ENCODE measurements at places on chromosomes 2 and 18.

DNA sequence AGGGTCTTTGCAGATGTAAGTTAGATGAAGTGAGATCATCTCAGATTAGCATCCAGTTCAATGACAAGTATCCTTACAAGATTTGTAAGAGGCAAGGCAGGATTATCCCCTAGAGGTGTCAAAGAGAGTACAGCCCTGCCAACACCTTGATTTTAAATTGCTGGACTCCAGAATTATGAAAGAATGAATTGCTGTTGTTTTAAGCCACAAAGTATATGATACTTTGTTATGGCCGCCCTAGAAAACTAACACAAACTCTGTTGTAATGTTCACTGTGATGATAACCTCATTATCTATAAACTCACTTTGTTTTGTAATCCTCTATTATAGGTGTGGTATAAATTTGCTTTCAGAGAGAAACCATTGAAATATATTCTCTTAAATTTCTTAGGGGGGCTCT is 249.0 kb upstream of the SPOPL start:
- DNase-seq = no peak

DNA sequence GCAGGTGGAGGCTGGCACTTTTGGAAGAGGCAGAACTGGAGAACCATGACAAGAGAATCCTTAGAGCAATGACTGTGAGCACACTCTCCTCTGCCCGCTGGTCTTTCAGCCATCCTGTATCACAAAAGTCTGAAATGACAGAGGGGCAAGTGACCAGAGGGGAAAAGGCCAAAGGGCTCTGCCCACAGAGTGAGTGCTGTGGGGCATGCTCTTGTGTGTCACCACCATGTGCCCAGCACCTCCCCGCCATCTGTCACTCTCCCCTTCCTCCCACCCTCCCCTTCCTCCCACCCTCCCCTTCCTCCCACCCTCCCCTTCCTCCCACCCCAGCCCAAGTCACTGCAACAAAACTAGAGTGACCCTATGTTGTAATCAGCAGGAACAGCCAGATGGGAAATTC is 31.9 kb downstream of the DAW1 start:
- no peak for DNase-seq

DNA sequence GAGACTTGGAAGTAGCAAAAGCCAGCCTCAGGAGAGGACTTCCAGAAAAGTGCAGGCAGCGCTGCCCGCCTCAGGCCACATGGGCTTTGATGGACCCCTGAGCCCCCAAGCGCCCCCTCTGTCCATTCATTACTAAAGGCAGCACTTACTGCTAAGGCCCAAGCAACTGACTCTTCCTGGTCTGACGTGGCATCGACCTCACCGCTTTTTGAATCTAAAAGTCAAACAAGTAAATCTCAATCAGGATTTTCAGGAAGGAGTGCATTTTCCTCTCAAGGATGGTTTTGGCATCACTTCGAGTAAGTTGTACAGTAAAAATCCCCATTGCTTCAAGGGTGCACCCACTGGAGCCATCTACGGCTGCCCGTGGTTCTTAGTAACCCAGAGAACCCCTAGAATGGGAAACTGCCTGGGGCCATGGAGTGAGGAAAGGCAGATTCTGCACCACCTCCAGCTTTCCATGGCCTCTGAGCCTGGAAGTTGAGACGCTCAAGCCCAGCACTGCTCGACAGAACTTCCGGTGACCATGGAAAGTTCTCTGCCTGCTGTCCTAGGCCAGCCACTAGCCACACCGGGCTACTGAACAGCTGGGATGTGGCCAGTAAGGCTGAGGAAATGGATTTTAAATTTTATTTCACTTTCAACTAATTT is 7.0 kb downstream of the HJURP start:
- DNase-seq = no peak

- no peak for DNase-seq
Measured at GRCh38 chr2:45137966-45138695, 128.9 kb upstream of the SIX2 start.

DNA sequence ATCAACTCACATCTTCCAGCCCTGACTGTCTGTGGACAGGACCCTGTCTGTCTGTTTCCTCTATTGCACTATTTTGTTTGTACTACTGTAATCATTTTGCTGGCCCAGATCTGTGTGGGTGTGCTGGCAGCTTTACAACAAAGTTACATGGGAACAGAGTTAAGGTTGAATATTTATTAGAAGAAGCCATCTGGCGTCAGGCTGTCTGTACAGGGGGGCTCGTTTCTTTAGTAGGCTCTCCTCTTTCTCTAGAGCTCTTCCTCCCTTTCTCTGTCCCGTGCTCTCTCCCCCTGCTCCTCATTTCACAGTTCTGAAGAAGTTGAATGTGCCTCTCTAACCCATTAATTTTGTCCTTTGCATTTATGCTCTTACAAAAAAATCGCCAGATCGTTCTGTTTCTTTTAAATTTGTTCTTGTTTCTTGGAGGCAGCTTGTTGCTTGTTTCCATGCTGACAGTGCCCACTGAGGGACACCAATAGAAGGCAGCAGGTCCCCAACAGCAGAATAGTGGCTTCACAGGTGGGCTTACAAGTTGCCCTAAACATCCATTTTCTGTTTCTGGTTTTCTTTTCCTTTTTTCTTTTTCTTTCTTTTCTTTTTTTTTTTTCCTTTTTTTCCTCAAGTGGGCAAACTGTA is 315.2 kb upstream of the ZEB2 start:
- no peak for DNase-seq

GRCh38 chr18:23209031-23209430 is 73.7 kb downstream of the CABLES1 start:
- no peak for DNase-seq
